ENCODE measurements at places on chromosomes 5 and 9.

DNA sequence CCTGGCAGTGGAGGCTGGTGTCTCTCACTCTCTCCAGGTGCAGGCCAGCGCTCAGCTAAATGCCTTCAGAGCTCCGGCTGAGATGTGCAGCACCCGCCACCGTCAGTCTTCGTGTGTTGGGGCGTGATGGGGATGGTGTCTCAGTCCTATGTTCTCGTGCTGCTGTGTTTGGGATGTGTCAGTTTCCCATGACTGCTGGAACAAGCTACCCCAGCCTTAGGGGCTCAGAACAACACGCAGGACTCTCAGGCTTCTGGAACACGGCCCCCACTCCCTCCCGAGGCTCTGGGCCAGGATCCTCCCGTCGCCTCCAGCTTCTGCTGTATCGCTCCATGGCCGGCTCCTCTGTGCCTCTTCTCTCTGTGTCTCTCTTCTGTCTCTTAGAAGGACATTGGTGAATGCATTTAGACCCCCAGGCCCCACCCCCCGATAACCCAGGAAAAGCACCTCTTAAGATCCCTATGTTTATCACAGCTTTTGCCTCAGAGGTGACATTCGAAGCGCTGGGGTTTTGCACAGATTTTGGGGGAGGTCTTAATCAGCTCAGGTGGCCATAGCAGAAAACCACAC lies 9.6 kb upstream of the CEP72 start:
- DNase-seq, result no peak

GRCh38 chr9:33225319-33226147 lies 14.4 kb upstream of the SPINK4 start:
- peak; percentile 84 for DNase-seq

DNA sequence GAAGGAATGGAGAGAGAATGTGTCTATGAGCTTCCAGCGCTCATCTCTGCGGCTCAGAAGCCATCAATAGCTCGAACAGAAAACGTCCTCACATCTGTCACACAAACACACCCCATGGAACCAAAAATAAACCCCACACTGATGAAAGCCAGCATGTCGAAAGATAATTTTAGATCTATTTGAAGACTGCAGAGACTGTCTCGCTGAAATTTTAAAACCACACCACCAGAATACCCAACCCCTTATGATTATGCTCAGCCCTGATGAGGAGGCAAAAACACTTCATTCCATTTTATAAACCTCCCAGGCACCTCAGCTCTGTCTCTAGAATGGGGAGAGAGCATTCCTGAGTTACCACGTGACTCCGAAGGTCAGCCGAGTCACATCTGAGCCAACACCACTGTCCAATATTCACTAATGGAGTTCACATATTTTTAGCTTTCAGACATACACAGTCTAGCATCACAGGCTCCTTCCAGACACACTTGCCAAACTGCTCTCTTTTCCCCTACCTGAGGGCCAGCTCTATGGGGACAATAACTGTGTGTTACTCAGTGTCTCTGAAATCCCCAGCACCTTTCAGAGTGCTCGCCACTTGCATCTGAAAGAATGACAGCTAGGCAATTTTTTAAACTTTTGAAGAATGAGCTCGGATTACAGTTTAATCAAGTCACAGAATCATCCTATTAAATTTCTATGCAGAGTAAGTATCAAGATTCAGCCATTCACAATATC lies 63.2 kb downstream of the SERINC5 start:
- DNase-seq, result no peak

DNA sequence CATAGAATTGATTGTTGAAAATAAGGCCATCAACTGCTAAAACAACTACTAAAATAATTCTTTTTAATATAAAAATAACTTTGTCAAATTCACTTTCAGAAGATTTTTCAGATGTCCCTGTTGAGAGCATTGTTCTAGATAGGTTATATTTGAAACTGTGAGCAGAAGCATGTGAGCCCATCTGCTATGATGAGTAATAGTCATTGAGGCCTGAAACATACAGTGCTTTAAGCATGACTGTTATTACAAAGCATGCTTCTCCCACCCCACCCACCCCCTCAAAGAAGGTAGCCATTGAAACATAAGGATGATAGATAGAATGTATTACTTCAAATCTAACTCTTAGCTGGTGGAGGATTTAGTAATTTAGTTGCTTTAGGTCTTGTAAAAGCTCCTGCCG lies 86.0 kb downstream of the UHRF2 start:
- no peak for DNase-seq

DNA sequence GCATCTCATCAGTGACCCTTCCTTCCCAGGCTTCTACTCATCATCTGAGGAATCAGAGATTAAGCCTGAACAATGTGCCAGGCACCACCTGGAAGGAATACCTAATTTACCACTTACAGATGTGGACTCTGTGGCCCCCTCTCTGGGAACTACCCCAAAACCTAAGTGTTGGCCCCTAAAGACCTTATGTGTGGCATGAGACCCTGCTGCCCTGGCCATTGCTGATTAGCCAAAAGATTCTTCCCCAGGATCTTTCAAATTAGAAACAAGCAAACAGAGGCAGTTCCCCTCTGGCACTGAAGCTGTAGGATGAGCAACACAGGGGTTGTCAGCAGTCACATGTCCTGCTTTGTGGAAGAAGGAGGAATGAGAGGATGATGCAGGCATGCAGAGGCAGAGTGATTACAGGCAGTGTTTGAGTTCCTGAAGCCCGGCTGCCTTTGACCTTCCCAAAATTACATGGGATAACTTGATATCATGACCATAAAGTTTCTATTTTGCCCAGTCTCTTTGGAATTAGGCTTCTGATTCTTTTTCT lies 10.6 kb downstream of the SPINK4 start:
- DNase-seq, result no peak

GRCh38 chr5:121731377-121731776 lies 120.3 kb upstream of the FTMT start:
- DNase-seq, result no peak

All from NCI-H1694 (cell line).